ENCODE measurements at places on chromosomes 7 and 10. TPM values are rescaled to one million over a fixed set of nuclear protein-coding genes. Genes with fewer than 3 reads are reported as not detected.

ABCA13 gene
- polyA plus RNA-seq, result 0.61 TPM

PITX3 gene
- polyA plus RNA-seq, result not detected

TMEM273 gene
- polyA plus RNA-seq, result not detected

GIMAP6 gene
- polyA plus RNA-seq, result 0.09 TPM

CCDC172 gene
- not detected for polyA plus RNA-seq

ATP5MK gene
- polyA plus RNA-seq, result 745 TPM

ARPC1B gene
- polyA plus RNA-seq, result 488 TPM

GIMAP2 gene
- 2.5 TPM for polyA plus RNA-seq

CNNM1 gene
- polyA plus RNA-seq, result 0.83 TPM

EMX2 gene
- 2.4 TPM for polyA plus RNA-seq

CALHM3 gene
- not detected for polyA plus RNA-seq

CHCHD2 gene
- 277 TPM for polyA plus RNA-seq

HELLS gene
- polyA plus RNA-seq, result 16.8 TPM

ELN gene
- polyA plus RNA-seq, result not detected

SCART1 gene
- 0.70 TPM for polyA plus RNA-seq

PYROXD2 gene
- polyA plus RNA-seq, result 4.0 TPM

ADAM8 gene
- polyA plus RNA-seq, result 55.4 TPM

AS3MT gene
- polyA plus RNA-seq, result 0.80 TPM

NPC1L1 gene
- polyA plus RNA-seq, result 0.03 TPM

RELN gene
- polyA plus RNA-seq, result 0.01 TPM

DOCK4 gene
- polyA plus RNA-seq, result 6.2 TPM

ITGB8 gene
- polyA plus RNA-seq, result 10.9 TPM

Measured in keratinocyte (primary cell).